Stimulated activated CD4-positive, alpha-beta T cell treated with anti-CD3 and anti-CD28 coated beads, Interleukin-2, amount 100 ng/mL, for 24 hours (primary cell): ENCODE measurements at places on chromosomes 5 and 9.

- no peak for DNase-seq
Measured at GRCh38 chr5:60916646-60917045, 28.2 kb downstream of the ERCC8 start.

DNA sequence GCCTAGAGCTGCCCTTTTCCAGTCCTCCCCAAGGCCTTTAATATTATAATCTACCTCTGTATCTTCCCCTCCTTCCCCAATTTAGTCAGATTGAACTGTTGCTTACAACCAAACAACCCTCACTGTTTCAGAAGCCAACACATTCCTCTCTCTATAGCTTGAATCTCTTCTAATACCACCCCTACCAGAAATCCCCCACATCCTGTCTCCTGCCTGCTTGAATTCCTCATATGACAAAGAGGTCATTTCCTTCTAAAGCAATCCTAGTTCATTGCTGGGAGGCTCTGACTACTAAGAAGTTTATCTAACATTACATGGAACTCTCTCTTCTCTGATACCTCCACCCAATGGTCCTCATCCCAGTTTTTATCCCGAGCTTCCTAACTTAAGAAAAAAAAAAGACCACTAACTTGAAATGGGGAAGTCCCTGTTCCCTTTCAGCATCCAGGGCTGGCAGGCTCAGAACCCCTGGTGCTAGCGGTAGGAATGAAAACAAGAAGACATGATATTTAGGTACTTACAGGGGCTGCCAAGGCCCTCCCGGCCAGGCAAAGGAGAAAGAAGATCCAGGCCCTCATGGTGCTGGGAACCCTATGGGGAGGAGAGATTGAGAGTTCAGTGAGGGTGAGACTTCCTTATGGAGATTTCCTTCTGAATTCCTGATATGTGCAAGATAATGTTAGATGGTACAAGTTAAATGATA is 11.0 kb downstream of the SPARC start:
- no peak for DNase-seq

DNA sequence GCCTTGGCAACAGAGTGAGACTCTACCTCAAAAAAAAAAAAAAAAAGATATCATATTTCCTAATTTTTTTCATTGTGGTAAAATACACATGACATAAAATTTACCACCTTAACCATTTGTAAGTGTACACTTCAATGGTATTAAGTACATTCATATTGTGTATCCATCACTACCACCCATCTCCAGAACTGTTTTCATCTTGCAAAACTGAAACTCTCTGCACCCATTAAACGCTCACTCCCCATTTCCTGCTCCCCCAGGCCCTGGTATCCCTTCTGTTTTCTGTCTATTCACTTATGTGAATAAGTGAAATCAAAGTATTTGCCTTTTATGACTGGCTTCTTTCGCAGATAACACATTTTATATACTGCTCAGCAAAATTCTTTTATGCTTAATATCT is 12.8 kb downstream of the LRRC8A start:
- no peak for DNase-seq

DNA sequence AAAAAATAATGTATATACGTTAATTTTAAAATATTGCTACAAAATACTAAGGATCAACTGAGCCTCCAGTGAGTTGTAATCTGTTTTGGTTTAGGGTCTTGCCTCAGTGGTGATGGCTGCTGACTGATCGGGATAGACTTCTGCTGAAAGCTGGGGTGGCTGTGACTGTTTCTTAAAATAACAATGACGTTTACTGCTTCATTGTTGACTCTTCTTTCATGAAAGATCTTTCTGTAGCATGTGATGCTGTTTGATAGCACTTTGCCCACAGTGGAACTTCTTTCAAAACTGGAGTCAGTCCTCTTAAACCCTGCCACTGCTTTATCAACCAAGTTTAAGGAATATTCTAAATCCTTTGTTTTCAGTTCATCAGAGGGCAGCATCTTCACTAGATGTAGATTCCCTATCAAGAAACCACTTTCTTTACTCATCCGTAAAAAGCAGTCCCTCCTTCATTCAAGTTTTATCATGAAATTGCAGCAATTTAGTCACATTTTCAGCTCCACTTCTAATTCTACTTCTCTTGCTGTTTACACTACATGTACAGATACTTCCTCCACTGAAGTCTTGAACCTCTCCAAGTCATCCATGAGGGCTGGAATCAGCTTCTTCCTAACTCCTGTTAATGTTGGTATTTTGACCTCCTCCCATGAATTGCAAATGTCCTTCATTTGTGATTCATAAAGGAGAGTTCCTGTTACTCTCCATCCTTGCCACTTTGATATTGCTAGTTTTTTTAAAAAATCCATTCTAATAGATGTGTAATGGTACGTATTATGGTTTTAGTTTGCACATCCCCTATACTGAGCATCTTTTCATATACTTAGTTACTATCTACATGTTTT is 41.5 kb upstream of the PTPDC1 start:
- DNase-seq: no peak

DNA sequence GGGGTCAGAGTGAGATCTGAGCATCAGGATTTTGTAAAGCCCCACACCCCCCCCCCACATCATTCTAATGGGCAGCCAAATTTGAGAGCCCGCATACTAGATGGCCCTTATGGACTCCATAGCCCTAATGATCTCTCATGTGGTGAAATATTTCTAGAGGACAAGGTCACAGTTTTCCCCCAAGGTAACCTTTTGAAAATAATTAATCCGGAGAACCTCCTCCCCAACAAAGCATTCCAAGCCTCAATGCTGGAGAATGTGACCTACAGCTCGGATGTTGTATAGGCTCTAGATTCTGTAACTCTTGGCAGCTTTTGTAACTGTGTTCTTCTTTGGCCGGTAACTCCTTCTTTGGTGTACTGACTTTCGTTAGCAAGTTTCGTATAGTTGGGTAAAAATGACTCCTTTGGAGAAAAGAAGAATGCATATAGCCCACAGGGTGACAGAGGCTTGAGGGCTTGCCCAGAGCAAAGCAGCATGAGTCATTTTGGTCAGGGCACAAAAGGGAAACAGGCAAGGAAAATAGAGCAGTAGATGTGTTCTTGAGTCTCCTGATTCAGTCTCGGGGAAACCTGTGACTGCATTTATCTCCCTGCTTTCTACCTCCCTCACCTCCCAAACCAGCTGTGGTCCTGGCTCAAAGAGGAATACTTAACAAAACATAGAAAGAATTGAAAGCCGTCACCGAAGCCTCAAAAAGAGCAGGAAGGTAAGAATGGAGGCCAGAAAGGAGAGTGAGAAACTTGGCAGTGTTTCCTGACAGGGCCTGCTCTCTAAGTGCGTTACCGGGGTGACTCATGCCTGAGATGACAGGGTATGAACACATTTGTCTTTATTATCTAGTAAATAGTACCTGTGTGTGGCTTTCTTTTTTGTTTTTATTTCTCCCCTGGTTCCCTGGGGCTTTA is 6.6 kb upstream of the XPA start:
- DNase-seq: peak; percentile 22

- DNase-seq: no peak
Measured at GRCh38 chr5:178564397-178564796, 25.8 kb downstream of the COL23A1 start.

- DNase-seq: no peak
Measured at GRCh38 chr9:97039514-97039860, 545 bp upstream of the CTSV start.

GRCh38 chr9:133591985-133592384 is 17.2 kb downstream of the FAM163B start:
- DNase-seq: no peak

DNA sequence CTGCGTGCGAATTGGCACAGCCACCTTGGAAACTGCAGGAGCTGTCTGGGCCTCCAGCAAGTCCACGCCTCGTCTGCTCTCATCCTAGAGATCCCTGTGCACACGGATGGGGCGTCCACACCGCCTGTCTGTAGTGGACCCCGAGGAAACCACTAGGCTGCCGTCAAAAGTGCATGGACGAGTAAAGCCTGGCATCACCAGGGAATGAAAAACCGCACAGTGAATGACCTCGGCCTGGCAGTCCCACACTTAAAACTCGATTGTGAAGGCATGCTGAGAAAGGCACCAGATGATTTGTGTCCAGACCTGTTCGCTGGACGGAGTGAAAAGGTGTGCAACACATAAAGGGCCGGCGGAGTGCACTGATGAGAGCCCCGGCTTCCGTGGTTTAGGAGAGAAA is 50.8 kb downstream of the MRPL36 start:
- DNase-seq: no peak

- DNase-seq: peak; percentile 58
Measured at GRCh38 chr5:149656576-149657182, 73.4 kb upstream of the PPARGC1B start.

DNA sequence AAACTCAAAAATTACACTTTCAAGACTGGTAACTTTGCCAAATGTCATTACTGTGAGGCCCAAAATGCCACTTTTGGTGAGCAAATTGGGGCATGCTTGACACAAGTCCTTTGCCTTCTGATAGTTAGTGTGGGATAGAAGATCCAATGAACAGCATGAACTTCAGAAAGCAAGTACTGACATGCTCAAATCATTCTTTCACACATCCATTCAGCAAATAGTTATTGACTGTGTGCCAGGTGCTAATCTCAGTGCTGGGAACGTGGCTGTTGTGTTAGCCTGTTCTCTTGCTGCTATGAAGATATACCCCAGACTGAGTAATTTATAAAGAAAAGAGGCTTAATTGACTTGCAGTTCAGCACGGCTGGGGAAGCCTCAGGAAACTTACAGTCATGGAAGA is 247.0 kb downstream of the CHSY3 start:
- no peak for DNase-seq

DNA sequence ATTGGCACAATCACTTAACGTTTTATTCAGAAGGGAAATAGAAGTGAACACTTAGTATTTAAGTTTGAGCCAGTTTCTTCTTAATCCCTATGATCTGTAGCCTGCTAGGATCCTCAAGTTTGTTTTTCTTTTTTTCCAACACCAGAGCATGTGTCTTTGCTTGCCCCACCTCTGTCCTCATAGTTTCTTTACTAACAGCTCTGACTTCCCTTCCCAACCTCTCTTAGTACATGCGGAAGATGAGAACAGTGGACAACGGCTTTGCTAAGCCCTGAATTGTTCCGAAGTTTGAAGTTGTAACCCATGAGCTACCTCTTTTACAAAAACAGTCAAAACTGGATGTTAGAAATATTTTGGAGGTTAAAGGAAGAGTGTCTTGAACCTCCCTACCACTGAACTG is 61.7 kb upstream of the TAF11L2 start:
- DNase-seq: no peak

DNA sequence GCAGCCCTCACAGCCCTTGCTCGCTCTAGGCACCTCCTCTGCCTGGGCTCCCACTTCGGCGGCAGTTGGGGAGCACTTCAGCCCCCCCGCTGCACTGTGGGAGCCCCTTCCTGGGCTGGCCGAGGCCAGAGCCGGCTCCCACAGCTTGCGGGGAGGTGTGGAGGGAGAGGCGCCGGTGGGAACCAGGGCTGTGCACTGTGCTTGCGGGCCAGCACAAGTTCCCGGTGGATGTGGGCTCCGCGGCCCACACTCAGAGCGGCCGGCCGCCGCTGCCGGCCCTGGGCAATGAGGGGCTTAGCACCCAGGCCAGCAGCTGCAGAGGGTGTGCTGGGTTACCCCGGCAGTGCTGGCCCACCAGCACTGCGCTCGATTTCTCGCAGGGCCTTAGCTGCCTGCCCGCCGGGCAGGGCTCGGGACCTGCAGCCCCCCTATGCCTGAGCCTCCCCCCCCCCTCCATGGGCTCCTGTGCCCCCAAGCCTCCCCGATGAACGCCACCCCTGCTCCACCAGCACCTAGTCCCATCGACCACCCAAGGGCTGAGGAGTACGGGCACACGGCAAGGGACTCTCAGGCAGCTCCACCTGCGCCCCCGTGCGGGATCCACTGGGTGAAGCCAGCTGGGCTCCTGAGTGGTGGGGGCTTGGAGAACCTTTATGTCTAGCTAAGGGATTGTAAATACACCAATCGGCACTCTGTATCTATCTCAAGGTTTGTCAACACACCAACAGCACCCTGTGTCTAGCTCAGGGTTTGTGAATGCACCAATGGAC is 224.8 kb downstream of the ZNF608 start:
- no peak for DNase-seq

DNA sequence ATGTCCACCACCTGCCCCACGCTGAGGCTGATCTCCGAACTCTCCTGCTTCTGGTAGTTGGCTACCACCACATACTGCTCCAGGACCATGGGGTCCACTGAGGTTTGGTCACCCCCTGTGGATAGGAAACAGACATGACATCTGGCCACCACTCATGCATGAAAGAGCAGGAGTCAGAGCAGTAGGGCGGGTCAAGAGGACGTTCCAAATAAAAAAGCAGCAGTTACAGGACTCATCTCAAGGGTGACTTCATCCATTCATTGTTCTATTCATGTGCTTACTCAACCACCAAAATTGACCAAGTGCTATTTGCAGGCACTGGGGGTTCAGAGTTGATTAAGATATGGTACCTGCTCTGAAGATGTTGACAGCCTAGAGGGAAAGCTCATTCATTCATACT is 79.2 kb upstream of the UBTD2 start:
- no peak for DNase-seq

DNA sequence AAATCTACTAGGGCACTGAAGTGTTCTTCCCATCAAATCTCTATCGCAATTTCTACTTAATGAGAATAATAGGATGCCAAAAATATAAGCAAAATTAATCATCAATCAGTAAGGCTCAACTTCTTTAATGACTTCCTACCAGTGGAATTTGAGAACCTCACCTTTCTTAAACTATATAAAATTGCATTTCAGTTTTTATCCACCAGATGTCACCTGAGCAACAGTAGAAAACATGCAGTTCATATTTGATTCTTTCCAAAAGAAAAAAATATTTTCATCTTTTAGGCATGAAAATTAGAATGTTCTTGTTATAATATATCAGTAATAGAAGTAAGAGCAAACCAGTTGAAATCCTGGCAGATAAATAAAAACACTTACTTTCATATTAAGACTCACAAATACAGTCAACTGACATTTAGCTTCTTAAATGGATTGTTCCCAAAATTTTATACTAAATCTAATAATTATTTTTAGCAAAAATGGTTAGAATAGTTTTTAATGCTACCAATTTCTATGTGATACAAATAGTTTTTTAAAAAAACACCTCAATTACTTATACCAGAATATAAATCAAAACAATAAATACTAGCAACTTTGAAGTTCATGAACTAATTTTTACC is 13.4 kb upstream of the CCDC112 start:
- DNase-seq: no peak

DNA sequence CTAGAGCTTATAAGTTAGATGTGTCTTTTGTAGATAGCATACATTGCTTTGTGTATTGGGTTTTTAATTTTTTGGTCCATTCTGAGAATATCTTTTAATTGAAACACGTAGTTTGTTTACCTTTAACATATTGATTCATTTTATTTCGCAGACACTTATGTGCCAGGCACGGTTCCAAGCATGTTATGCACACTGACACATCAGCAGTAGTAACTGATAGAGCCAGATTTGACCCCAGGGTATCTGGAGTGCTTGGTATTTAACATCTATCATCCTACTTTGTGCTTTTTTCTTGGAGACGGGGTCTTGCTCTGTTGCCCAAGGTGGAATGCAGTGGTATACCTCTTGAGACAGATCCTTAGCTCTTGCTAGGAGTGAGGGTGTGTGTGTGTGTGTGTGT is 71.9 kb downstream of the USP20 start:
- DNase-seq: no peak

DNA sequence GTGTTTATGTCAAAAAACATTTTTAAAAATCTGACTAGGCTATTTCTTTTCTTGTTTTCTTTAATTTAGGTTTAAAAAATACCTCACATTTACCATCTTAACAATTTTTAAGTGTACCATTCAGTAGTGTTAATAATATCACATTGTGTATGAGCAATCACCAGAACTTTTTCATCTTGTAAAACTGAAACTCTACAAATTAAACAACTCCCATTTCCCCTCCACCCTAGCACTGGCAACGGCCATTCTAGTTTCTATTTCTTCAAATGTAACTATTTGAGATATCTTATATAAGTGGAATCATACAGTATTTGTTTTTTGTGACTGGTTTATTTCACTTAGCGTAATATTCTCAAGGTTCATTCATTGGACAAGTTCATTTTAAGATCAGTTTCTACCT is 27.7 kb downstream of the PLCXD3 start:
- no peak for DNase-seq
